Glomerular endothelial cell (primary cell): ENCODE measurements at places on chromosomes 5 and 9. TPM values are rescaled to one million over a fixed set of nuclear protein-coding genes. Genes with fewer than 3 reads are reported as not detected.
A peak's percentile ranks its signal among the peaks of the same experiment; 100 is the strongest.

- DNase-seq = no peak
Observed at GRCh38 chr9:16671591-16672137, 198.8 kb downstream of the BNC2 start.

DNA sequence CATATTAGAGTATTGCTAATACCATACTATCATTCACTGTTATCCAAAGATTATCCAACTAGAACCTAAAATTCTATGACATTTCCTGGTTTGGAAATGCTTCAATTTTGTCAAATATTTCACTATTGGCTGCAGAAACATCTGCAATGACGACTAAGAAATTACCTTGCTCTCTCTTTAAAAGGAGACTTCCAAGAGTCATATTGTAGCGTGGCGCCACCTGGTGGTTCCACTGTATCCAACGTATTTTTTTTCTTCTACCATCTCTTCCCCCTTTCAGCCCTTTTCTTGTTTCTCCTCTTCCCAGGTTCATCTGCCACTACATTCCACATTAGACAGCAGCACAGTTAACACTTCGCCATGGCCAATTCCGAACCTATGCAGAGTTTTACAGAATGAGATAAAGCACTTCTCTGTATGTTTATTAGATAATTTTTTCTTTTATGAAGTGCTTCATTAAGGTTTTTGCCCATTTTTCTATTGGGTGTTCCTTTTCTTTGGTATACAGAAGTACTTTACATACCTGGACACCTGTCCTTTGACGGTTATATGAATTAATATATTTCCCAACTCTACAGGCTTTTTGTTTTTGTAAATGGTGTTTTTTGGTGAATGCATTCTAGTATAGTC, 153.5 kb downstream of the CDC42SE2 start:
- peak; percentile 34 for DNase-seq

GRCh38 chr9:31034311-31034710, 1350.1 kb upstream of the ACO1 start:
- DNase-seq = no peak

- DNase-seq = no peak
Observed at GRCh38 chr9:114729706-114730105, 47.7 kb upstream of the TEX48 start.

The ATG12 gene
- total RNA-seq = 54.4 and 55.9 TPM in 2 replicates

DNA sequence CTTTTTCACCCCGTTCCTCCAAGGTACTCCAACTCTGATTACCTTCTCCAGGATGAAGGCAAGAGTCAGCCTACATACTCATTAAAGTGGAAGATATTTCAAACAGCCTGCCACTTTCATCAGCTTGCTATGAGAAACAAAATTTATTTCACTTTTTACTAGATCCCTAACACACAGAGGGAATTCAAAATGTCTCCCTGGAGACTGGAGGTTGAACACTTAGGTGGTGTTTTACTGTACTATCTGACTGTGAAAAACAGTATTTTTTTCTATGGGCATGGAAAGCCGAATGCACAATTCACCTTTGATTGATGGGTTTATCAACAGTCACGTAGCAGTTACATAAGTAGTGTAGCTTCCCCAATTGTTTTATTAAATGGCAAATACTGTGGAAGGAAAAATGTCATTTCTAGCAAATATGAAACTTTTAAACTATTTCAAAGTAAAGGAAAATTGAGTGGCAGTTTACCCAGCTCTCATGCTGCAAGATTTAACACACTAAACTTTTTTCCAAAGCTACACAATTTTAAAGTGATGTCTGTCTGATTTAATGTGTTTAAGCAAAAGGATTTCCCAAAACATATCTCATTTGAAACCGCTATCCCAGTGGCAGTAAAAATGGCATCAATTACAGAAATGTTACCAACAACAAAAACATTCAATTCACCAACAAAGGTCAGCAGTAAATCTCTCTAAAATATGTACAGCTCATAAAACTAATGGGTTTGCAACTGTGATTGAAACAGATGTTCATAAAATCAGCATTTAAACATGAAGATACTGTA, 125.0 kb upstream of the TLE4 start:
- no peak for DNase-seq

DNA sequence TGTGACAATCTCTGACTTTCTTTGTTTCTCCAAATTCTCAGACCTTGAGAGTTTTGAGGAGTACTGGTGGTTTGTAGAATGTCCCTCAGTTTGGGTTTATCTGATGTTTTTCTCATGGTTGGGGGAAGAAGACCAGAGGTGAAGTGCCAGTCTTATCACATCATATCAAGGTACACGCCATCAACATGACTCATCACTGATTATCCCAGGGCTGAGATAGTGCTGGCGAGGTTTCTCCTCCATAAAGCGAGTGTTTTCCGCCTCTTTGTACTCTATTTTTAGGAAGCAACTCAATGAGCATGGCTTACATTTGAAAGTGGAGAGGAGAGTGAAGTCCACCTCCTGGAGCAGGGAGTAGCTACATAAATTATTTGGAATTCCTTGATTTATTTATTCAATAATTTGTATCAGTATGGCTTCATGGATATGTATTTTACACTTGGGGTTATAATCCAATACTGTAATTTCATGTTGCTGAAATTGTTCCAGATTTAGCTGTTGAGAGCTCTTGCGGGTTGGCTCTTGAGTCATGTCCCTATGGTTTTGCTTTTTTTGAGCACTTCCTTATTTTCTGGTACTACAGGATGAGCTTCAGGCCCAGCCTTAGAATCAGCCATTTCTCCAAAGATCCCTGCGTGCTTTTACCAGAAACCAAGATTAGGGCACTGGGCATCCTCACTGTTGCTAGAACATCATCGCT, 23.9 kb downstream of the DCANP1 start:
- DNase-seq = no peak

- DNase-seq = no peak
Observed at GRCh38 chr9:10274175-10274574, 338.6 kb downstream of the PTPRD start.

The GIN1 gene
- total RNA-seq = 2.6 and 2.7 TPM in 2 replicates

DNA sequence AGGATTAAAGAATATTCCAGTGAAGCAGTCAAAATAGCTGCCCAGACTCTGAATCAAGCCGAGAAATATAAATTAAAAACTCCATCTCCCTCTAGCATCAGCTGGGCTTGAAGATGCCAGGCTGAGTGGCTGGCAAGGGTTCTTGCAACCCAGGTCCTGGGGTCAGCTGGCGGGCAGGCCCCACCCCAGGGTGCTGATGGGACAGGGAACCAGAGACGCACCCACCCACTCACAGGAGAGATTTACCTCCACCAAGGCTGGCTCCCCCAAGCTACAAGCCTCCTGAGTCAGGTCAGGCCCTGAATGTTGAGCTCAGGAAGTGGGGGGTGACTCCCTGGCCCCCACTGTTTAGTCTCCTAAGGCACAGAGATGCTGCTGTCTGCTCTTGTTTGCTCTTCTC, 83.9 kb upstream of the HSPA9 start:
- DNase-seq = no peak

- peak; percentile 37 for DNase-seq
Observed at GRCh38 chr9:133238851-133239532, 29.9 kb upstream of the OBP2B start.

DNA sequence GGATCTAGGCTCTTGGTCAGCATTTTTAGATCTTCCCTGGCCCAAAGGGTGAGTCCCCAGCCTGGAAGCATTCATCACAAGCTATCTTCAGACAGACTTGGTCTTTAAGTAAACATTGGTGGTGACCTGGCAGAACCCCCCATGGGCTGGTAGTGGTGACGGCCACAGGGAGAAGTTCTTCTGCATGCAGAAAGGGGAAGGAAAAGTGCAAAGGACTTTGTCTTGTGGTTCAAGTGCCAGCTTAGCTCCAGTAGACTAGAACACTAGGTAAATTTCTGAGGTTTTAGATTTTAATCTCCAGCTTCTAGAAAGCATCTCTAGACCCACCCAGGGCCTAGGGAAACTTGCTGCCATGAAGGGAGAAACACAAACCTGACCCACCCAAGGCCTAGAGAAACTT, 584.0 kb downstream of the CHSY3 start:
- no peak for DNase-seq

DNA sequence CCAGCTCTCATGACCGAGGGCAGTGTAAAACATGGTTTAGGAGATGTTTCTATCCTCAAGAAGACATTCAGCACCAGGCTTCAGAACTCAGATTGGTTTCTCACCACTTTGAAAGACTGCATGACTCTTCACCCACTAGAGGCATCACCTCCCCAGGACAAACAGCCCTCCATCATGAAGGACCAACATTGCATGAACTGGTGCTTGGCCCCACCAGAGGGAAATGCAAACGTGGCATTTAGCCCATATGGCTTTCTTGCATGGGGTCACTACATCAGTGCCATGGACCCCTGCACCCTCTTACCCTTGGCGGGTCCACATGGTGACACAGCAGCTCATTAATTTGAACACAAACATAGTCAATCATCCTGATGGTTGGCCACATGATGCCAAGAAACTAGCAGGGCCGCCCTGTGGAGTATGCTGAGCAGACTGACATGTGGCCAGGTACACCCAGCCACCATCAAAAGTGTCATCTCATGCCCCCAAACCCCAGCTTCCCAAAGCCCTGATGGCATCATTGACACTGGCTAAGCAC, 129.5 kb upstream of the FSTL4 start:
- no peak for DNase-seq

- peak; percentile 48 for DNase-seq
Observed at GRCh38 chr5:170132269-170132975, 26.7 kb downstream of the FOXI1 start.

- no peak for DNase-seq
Observed at GRCh38 chr5:115435778-115436712, 108.5 kb downstream of the FEM1C start.

DNA sequence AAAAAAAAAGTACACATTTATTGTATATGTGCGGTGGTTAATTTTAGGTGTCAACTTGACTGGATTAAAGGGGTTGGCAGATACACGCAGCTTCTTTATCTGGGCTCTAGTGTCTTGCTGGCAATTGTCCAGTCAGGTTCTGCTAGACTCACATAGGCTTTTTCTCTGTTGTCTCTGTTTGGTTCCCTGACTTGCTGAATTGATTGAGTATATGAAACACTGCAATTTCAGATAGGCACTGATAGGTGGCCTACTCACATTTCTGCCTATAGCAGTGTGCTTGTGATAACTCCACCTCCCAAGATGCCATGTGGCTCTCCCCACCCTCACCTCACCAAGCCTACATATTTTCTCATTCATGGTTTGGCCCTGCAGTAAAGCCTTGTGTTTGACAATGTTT, 52.5 kb downstream of the AOPEP start:
- no peak for DNase-seq
